ENCODE measurements at places on chromosomes 6 and 20.
A peak's percentile ranks its signal among the peaks of the same experiment; 100 is the strongest.

GRCh38 chr6:112511441-112511840, 164.3 kb downstream of the RFPL4B start:
- DNase-seq, result no peak

DNA sequence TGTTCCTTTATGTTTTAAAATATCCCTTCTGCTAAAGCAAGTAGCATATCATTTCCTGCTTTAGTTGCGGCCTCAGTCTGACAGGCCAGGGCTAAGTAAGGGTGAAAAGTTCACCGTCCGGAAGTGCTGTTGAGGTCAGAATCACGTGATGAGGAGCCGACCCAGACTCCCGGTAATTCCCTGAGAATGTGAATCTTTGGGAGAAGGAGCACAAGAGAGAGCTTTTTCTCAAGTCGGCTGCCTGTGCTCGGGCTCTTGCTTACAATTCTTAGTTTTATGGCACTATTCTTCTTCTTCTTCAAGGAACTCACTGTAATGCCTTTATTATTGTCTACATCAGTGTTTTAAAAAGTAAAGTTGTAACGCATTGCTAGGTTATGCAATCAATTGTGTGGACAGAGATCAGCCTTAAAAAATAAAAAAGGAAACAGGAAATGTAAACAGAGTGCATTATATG, 309.3 kb downstream of the PRL start:
- DNase-seq, result no peak

DNA sequence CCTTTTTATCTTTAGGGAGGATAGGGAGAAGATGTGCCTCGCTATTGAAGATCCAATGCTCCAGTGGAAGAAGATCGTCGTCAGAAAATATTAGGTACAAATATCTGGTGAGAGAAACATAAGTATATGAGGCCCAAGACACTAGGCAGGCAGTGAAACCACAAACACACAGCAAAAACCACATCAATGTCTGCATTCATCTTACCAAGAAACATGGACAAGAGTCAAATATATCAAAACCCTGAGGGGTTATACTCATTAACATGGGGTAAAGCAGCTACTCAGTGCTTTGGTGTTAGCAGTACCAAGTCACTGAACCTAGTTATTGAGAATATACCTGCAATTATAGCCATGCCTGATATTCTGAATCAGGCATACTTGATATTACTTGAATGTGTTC, 101.4 kb upstream of the FAM184A start:
- no peak for DNase-seq

- peak; percentile 61 for DNase-seq
These were observed 71.3 kb upstream of the SLC2A12 start for GRCh38 chr6:134123666-134124208.

DNA sequence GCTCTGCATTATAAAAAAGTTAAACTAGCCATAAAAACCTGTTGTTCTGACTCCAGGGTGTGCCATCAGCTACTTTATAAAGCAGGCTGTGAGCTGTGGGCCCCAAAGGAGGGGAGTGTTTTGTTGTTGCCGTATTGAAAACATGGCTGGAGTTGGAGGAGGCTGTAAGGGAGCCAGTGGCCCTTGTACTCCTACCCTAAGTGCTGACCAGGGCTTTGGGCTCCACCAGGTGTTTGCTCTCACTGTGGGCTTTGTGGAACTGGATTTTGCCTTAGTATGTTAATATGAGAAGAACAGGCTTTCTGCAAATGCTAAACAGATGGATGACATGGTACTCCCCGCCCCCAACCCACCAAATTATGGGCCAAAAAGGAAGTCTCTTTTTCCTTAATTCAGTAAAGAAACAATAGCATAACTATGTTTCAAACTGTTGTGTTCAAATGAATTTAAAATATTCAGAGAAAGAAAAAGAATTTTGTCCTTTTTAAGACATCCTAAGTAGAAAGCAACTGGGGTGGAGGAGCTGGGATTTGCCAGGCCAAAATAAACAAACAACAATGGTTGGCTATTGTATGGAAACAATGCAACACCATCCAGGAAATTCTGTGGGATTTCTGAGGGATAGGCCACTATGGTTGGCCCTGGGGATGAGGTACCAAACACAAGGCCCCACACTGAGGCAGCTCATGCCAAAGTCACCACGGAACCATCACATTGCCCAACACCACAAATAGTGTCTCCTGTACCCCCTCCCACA, 63.3 kb downstream of the PLCG1 start:
- no peak for DNase-seq

- no peak for DNase-seq
These were observed 75.4 kb upstream of the ZNF217 start for GRCh38 chr20:53668992-53669391.

DNA sequence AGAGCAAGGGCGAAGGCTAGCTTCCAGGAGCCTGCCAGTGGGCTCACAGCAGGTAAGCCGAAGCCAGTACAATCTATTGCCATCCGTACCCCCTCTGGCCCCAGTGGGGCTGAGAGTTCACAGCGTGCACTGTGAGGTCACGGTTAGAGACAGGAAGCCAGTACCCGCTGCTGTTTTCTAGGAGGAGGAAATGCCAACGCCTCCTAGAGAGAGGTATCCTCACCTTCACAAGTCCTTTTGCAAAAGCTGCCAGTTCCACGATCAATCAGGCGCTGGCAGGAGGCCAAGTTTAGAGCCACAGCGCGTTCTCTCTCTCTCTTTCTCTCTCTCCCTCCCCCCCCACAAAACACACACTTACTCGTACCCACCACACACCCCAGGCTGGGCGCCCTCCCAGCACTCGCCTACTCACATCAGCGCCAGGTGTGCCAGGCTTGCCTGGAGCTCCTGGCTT, 22.5 kb downstream of the COL9A1 start:
- no peak for DNase-seq

DNA sequence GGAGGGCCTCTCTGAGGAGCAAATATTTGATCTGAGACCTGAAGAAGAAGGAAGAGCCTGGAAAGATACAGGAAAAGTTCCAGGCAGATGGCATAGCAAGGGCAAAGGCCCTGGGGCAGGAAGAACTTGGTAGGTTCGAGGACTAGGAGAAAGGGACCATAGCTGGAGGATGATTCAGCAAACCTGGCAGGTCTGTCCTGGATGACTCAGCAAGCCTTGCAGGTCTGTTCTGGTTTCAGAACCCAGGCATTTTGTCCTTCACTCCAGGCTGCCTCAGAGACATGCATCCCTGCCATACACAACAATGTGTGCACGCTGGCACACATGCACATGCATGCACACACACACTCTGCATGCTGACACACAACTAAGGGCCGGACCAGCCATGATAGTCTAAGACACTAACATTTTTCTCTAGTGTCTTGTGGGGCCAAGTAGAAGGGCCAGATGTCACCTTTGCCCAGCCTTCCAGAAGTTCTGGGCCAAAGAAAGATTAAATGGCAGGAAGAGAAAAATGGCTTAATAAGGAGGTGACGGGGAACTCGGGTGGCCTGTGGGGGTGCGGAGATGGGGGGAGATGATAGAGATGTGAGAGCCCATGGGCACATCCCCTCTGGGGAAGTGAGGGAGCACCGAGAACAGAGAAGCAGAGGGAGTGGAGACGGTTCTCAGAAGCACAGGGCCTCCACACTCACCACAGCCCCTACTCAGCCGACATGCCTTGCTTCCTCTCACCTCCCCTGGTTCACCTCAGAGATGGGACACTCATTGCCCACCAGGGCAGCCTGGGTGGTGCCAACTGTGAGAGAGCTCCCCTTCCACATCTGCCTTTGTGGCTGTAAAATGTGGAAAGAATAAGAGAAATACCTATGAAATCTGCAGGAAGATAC, 15.4 kb upstream of the TRIB3 start:
- DNase-seq, result no peak

DNA sequence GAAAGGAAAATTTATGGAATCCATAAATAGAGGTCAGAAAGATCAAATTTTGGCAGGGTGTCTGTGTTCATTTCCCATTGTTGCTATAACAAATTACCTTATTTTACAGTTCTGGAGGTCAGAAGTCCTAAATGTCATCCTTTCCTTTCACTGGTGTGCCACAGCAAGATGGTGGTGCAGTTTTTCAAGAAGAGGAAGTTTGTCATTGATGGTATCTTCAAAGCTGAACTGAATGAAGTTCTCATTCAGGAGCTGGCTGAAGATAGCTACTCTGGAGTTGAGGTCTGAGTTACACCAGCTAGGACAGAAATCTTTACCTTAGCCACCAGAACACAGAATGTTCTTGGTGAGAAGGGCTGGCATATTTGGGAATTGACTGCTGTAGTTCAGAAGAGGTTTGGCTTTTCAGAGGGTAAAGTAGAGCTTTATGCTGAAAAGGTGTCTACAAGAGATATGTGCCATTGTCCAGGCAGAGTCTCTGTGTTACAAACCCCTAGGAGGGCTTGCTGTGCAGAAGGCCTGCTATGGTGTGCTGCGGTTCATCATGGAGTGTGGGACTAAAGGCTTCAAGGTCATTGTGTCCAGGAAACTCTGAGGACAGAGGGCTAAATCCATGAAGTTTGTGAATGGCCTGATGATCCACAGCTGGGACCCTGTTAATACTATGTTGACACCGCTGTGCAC, 7.2 kb upstream of the CCNC start:
- no peak for DNase-seq

DNA sequence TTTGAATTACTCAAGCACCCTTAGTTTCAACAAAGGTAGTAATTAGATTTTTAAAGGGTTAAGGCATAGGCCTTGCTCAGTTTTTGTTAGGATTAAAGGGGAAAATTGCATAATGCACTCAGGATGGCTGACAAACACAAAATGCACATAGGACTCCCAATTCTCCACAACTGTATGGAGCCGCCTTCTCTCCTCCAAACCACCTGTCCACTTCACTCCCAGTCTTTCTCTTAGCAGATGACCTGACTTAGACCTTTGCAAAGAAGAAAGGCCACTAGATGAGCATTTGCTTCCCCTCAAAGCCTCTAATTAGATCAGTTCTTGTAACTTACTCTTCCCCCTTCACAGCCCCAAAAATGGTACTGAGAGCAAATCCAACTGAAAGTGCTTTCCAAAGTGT, 20.1 kb downstream of the NSFL1C start:
- DNase-seq, result no peak

Measured in DMS 273 treated with DMSO at 0.1 percent for 48 hours (cell line).